ENCODE measurements at places on chromosomes 6 and 20. TPM values are rescaled to one million over a fixed set of nuclear protein-coding genes. Genes with fewer than 3 reads are reported as not detected.
A peak's percentile ranks its signal among the peaks of the same experiment; 100 is the strongest.

Gene ADGRF5
- total RNA-seq: 51.7 TPM

Gene HCK
- 24.0 TPM for total RNA-seq

Gene WFDC13
- total RNA-seq: not detected

GRCh38 chr20:49167811-49168507 is 20.2 kb downstream of the STAU1 start:
- DNase-seq: peak; percentile 31
- H3K4me3 ChIP-seq: no peak overlapping the region
- peaks cover 17% of the 10 kb centered on the region for H3K4me1 ChIP-seq
- H3K36me3 ChIP-seq: no peaks in the 10 kb centered on the region
- H3K27ac ChIP-seq: peak overlapping the region; percentile 48

DNA sequence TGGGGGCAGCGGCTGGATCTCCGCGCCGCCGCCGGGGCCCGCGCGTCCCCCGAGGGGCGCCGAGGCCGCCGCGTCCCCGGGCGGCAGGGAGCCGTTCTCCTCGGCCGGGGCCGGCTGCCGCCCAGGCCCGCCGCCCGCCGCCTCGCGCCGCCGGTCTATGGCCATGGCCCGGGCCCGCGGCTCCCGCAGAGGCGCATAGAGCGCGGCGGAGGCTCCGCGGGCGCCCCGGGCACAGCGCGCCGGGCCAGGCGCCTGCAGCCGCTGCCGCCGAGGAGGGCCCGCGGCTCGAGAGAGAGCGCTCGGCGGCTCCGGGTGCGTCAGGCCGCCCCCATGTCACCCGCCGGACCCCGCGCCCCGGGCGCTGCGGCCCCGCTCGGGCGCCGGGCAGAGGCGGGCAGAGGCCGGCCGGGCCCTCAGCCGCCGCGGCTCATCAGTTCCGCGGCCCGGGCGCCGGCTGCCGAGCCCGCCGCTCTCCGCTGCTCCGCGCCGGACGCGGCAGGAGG is 404 bp downstream of the SLC22A23 start:
- no peak overlapping the region for H3K4me3 ChIP-seq
- H3K27me3 ChIP-seq: peaks cover 16% of the 10 kb centered on the region
- no peak overlapping the region for H3K27ac ChIP-seq
- H3K4me1 ChIP-seq: peaks cover 3% of the 10 kb centered on the region
- no peaks in the 10 kb centered on the region for H3K36me3 ChIP-seq
- no peak for DNase-seq

Gene TMEM74B
- 0.54 TPM for total RNA-seq

Gene TMC2
- total RNA-seq: not detected

GRCh38 chr6:35154947-35155346 is 13.8 kb upstream of the TCP11 start:
- no peaks in the 10 kb centered on the region for H3K4me1 ChIP-seq
- DNase-seq: no peak
- H3K4me3 ChIP-seq: no peak overlapping the region
- no peaks in the 10 kb centered on the region for H3K36me3 ChIP-seq

GRCh38 chr6:147546501-147547368 is 38.2 kb downstream of the SAMD5 start:
- H3K27me3 ChIP-seq: no peaks in the 10 kb centered on the region
- H3K4me1 ChIP-seq: no peaks in the 10 kb centered on the region
- no peak overlapping the region for H3K27ac ChIP-seq
- H3K36me3 ChIP-seq: no peaks in the 10 kb centered on the region

Gene NTSR1
- total RNA-seq: 0.09 TPM

GRCh38 chr6:33207552-33208090 is 679 bp upstream of the RING1 start:
- H3K36me3 ChIP-seq: peaks cover 4% of the 10 kb centered on the region
- H3K4me3 ChIP-seq: peak overlapping the region; percentile 94
- peak; percentile 87 for DNase-seq
- peaks cover 3% of the 10 kb centered on the region for H3K4me1 ChIP-seq

- no peaks in the 10 kb centered on the region for H3K36me3 ChIP-seq
- H3K27ac ChIP-seq: no peak overlapping the region
- peaks cover 10% of the 10 kb centered on the region for H3K27me3 ChIP-seq
- DNase-seq: peak; percentile 69
Observed at GRCh38 chr6:41430875-41431274, 95.5 kb downstream of the NCR2 start.

DNA sequence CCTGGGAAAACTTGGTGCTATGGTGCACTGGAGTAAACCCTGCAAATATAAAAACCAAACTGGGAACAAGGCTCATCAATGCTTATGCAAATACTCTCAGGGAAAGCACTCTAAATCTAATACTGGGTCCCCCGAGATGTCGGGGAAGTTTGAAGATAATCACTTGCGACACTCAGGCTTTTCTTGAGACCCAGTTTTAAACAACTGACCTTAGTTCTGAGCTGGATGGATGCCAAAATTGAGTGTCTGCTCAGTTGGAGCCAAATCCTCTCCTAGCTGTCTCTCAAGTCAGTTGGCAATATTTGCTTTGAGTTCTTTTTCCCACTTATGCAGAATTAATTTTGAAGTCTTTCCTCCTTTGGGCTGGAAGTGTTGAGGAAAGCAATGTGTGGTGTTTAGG is 75.5 kb upstream of the CD2AP start:
- peaks cover 3% of the 10 kb centered on the region for H3K4me1 ChIP-seq
- no peak overlapping the region for H3K4me3 ChIP-seq
- no peak overlapping the region for H3K27ac ChIP-seq
- no peaks in the 10 kb centered on the region for H3K27me3 ChIP-seq
- no peaks in the 10 kb centered on the region for H3K36me3 ChIP-seq
- DNase-seq: no peak
